ENCODE measurements at places on chromosomes 12 and 14. TPM values are rescaled to one million over a fixed set of nuclear protein-coding genes. Genes with fewer than 3 reads are reported as not detected.

GRCh38 chr12:42962384-42962783 is 372.8 kb upstream of the PRICKLE1 start:
- H3K36me3 ChIP-seq: no peaks in the 10 kb centered on the region
- no peak for DNase-seq
- H3K27ac ChIP-seq: no peak overlapping the region

DNA sequence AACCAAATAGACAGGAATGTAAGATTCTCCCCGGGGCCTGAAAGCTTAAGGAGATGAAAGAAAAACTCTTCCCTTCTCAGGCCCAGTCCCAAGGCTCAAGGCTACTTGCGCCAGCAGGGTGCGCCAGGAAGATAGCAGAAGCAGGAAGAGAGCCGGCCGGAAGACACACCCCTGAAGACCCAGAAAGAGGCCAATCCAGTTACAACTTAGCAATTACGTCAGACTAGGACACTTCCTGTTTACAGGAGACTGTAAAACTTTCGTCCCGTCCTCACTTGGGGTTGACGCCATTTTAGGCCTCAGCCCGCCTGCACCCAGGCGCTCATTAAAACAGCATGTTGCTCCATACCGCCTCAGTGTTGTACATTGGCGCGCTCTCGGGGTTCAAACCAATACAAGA is 9.4 kb downstream of the COX16 start:
- no peak for DNase-seq
- H3K4me3 ChIP-seq: no peak overlapping the region
- peaks cover 12% of the 10 kb centered on the region for H3K4me1 ChIP-seq
- H3K27ac ChIP-seq: no peak overlapping the region
- no peaks in the 10 kb centered on the region for H3K36me3 ChIP-seq

- no peaks in the 10 kb centered on the region for H3K4me1 ChIP-seq
- H3K4me3 ChIP-seq: no peak overlapping the region
- no peak overlapping the region for H3K27ac ChIP-seq
- no peak for DNase-seq
- H3K27me3 ChIP-seq: no peaks in the 10 kb centered on the region
- H3K36me3 ChIP-seq: no peaks in the 10 kb centered on the region
Observed at GRCh38 chr12:54954801-54955200, 29.8 kb downstream of the TESPA1 start.

DNA sequence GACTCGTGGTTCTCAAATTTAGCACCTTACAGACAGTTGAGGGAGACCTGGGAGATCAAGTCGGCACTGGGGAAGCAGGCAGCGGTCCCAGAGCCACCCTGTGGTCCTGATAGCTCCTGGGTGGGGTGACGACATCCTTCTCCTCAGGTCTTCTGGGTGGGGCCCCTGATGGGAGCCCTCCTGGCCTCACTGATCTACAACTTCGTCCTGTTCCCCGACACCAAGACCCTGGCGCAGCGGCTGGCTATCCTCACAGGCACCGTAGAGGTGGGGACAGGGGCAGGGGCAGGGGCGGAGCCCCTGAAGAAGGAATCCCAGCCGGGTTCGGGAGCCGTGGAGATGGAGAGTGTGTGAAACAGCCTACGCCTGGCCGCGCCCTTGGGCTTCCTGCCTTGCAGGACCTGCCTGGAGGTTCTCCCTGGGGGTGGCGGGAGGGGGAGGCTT is 2.6 kb downstream of the AQP6 start:
- DNase-seq: peak; percentile 23
- no peak overlapping the region for H3K4me3 ChIP-seq
- H3K4me1 ChIP-seq: peaks cover 14% of the 10 kb centered on the region
- H3K27ac ChIP-seq: peak overlapping the region; percentile 25
- no peaks in the 10 kb centered on the region for H3K36me3 ChIP-seq

- no peak overlapping the region for H3K27ac ChIP-seq
- H3K4me3 ChIP-seq: no peak overlapping the region
- peaks cover 71% of the 10 kb centered on the region for H3K36me3 ChIP-seq
- no peaks in the 10 kb centered on the region for H3K27me3 ChIP-seq
Observed at GRCh38 chr12:122282061-122282460, 15.8 kb upstream of the VPS33A start.

- H3K4me3 ChIP-seq: peak overlapping the region; percentile 88
- H3K27me3 ChIP-seq: no peaks in the 10 kb centered on the region
- peaks cover 23% of the 10 kb centered on the region for H3K36me3 ChIP-seq
- DNase-seq: peak; percentile 87
- H3K27ac ChIP-seq: peak overlapping the region; percentile 82
Observed at GRCh38 chr12:57603815-57604453, 690 bp upstream of the DTX3 start.

GRCh38 chr14:51095854-51096823 is 1.2 kb upstream of the TRIM9 start:
- peak overlapping the region; percentile 77 for H3K4me3 ChIP-seq
- H3K4me1 ChIP-seq: peaks cover 26% of the 10 kb centered on the region
- H3K27ac ChIP-seq: no peak overlapping the region
- H3K36me3 ChIP-seq: no peaks in the 10 kb centered on the region

GRCh38 chr14:65972346-65972870 is 513.8 kb upstream of the CCDC196 start:
- no peak overlapping the region for H3K4me3 ChIP-seq
- no peaks in the 10 kb centered on the region for H3K4me1 ChIP-seq
- no peak for DNase-seq
- no peak overlapping the region for H3K27ac ChIP-seq
- no peaks in the 10 kb centered on the region for H3K36me3 ChIP-seq

DNA sequence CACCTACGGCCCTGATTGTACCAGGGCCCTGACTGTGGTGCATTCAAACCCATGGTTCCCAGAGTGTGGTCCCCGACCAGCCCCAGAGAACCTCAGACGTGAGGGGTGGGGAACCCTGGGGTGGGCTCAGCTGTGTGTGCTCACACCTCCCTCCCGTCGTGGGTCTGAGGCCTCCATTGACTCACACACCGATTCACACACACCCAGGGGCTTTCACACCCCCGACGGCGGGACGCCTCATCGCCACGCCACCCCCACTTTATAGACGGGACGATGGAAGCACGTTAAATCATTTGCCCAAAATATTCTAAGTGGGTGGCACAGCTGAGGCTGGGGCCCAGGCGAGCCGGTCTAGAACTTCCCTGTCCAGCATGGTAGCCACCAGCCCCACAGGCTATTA is 3.4 kb upstream of the FBRSL1 start:
- H3K27ac ChIP-seq: no peak overlapping the region
- H3K4me1 ChIP-seq: peaks cover 23% of the 10 kb centered on the region

DNA sequence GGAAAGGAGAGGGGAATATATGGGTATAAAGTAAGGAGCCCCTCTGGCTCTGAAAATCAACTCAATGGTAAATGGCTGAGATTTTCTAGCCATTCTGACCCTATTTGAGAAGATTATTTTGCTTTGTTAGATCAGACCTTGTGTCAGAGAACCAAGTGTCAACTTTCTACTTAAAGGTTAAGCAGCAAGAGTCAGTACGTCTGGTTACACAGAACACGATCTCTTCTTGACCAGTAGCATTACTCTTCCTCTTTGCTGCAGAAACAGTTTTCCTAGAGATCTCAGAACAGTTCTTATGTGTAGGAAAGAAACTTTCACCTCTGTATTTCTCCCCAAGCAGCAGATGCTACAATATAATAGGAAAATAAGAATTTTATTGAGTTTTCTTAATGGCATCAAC is 47.4 kb upstream of the BTG1 start:
- no peaks in the 10 kb centered on the region for H3K27me3 ChIP-seq
- no peaks in the 10 kb centered on the region for H3K4me1 ChIP-seq
- no peak for DNase-seq
- H3K36me3 ChIP-seq: no peaks in the 10 kb centered on the region
- H3K4me3 ChIP-seq: no peak overlapping the region

DNA sequence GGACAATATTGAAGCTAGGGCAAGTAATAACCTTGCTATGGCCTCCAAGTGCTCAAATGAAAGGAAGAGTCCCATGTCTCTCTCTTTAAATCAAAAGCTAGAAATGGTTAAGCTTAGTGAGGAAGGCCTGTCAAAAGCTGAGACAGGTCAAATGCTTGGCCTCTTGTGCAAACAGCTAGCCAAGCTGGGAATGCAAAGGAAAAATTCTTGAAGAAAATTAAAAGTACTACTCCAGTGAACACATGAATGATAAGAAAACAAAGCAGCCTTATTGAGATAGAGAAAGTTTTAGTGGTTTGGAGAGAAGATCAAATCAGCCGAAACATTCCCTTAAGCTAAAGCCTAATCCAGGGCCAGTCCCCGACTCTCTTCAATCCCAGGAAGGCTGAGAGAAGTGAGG is 84.1 kb upstream of the PLEKHA5 start:
- DNase-seq: no peak
- peaks cover 5% of the 10 kb centered on the region for H3K4me1 ChIP-seq
- no peaks in the 10 kb centered on the region for H3K27me3 ChIP-seq
- no peak overlapping the region for H3K4me3 ChIP-seq

GRCh38 chr12:89969093-89969492 is 260.5 kb upstream of the ATP2B1 start:
- no peak overlapping the region for H3K4me3 ChIP-seq
- no peak for DNase-seq
- H3K27me3 ChIP-seq: no peaks in the 10 kb centered on the region
- H3K27ac ChIP-seq: no peak overlapping the region
- peaks cover 5% of the 10 kb centered on the region for H3K4me1 ChIP-seq

DNA sequence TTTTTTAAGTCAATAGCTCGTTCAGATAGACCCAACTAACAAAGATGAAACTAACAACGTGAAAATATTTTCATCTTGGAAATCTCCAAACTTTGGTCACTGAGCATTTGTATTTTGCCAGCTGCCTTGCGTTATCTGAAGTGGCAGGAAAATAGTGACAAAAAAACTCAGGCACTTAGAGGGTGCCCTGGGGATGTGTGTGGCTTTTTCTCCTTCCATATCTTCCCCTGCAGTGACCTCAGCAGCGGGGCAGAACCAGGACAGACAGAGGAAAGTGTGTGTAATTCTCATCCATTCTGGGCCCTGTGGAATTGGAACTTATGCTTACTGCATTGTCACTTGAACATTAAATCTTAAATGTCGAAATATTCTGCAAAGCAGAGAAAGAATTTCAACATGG is 152.0 kb downstream of the BCAT1 start:
- H3K4me3 ChIP-seq: no peak overlapping the region
- DNase-seq: no peak
- no peak overlapping the region for H3K27ac ChIP-seq
- H3K27me3 ChIP-seq: no peaks in the 10 kb centered on the region
- H3K4me1 ChIP-seq: no peaks in the 10 kb centered on the region
- H3K36me3 ChIP-seq: no peaks in the 10 kb centered on the region

DNA sequence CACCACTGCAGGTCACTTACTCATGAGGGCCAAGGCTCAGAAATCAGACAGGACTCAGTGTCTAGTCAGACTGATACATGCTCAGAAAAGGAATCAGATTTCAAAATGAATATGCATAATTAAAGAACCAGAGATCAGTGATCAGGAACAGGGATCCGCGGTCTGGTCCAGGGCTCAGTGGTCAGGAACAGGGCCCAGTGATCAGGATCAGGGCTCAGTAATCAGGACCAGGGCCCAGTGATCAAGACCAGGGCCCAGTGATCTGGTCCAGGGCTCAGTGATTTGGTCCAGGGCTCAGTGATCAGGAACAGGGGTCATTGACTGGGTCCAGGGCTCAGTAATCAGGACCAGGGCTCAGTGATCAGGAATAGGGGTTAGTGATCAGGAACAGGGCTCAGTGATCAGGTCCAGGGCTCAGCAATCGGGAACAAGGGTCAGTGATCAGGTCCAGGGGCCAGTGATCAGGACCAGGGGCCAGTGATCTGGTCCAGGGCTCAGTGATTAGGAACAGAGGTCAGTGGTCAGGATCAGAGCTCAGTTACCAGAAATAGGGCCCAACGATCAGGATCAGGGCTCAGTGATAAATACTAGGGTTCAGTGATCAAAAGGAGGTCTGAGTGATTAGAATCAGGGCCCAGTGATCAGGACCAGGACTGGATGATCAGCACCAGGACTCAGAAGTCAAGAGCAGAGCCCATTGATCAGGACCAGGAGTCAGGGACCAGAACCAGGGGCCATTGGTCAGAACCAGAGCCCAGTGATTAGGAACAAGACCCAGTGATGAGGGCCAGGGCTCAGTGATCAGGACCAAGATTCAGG is 175.3 kb downstream of the TMEM121 start:
- H3K36me3 ChIP-seq: no peaks in the 10 kb centered on the region
- H3K4me1 ChIP-seq: no peaks in the 10 kb centered on the region
- DNase-seq: no peak
- no peaks in the 10 kb centered on the region for H3K27me3 ChIP-seq

DNA sequence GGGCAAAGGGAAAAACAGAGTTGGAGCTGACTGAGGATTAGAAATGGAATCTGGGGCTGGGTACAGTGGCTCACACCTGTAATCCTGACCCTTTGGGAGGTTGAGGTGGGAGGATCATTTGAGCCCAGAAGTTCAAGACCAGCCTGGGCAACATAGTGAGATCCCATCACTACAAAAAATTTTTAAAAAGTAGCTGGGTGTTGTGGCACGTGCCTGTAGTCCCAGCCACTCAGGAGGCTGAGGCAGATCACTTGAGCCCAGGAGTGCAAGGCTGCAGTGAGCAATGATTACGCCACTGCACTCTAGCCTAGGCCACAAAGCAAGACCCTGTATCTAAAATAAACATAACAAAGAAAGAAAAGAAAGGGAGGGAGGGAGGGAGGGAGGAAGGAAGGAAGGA is 14.9 kb upstream of the DCP1B start:
- DNase-seq: no peak
- no peak overlapping the region for H3K4me3 ChIP-seq
- no peak overlapping the region for H3K27ac ChIP-seq

- peaks cover 5% of the 10 kb centered on the region for H3K36me3 ChIP-seq
- no peak for DNase-seq
- no peak overlapping the region for H3K27ac ChIP-seq
- no peak overlapping the region for H3K4me3 ChIP-seq
- H3K4me1 ChIP-seq: no peaks in the 10 kb centered on the region
Observed at GRCh38 chr12:121550974-121551634, 29.7 kb downstream of the KDM2B start.

DNA sequence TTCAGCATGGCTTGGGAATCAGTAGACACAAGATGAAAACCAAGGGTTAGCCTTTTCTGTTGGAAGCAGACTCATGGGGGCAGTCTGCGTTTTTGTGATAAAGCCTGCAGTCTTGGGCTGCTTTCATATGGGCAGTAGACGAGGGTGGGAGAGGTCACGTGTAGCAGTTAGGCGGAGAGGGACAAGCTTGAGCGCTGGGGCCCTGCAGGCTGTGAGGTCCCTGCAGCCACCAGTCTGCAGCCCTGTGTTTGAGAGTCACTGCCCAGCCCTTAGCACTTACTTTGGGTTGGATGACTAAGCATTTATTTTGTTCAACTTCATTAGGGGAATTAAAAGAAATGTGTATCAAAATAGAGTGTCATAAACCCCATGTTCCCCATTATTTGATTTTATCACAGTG is 37.2 kb downstream of the EP400 start:
- no peak for DNase-seq
- no peak overlapping the region for H3K4me3 ChIP-seq
- peaks cover 55% of the 10 kb centered on the region for H3K36me3 ChIP-seq
- H3K4me1 ChIP-seq: no peaks in the 10 kb centered on the region

The COL2A1 gene
- 14.5 TPM for total RNA-seq

The PLCZ1 gene
- total RNA-seq: not detected

The GSG1 gene
- total RNA-seq: not detected

The PRB3 gene
- not detected for total RNA-seq

The KLRF2 gene
- total RNA-seq: not detected

The SLC39A5 gene
- not detected for total RNA-seq

The CCDC38 gene
- total RNA-seq: not detected

The DNM1L gene
- total RNA-seq: 39.4 TPM

The AQP6 gene
- total RNA-seq: not detected

The DNAL1 gene
- total RNA-seq: not detected

The KRT82 gene
- total RNA-seq: not detected

The LGR5 gene
- total RNA-seq: 16.0 TPM

The KRT6A gene
- 11.9 TPM for total RNA-seq

The CBLN3 gene
- not detected for total RNA-seq

The CLEC1A gene
- total RNA-seq: not detected
